Stimulated activated CD4-positive, alpha-beta T cell treated with anti-CD3 and anti-CD28 coated beads, Interleukin-15, amount 100 ng/mL, for 48 hours (primary cell): ENCODE measurements at places on chromosomes 2 and 18.

- DNase-seq: no peak
Measured at GRCh38 chr2:167487728-167488127, 599.4 kb downstream of the XIRP2 start.

- no peak for DNase-seq
Measured at GRCh38 chr18:3593381-3593903, 143.5 kb downstream of the TGIF1 start.

DNA sequence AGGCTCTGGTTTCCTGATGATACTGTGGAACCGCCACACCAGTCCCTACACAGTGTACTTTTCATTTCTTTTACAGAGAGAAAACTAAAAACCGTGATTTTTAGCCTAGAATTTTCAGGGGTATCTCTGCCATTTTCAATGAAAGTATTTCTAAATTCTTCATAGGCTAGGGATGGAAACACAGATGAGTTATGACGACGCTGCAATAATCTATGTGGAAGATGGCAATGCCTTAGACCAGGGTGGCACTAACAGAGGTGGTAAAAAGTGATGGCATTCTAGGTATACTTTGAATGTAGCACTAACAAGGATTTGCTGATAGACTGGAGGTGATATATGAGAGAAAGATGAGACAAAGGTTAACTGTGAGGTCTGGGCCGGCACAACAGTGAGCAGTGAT is 56.5 kb downstream of the TTC21B start:
- no peak for DNase-seq

GRCh38 chr2:143720095-143720664 is 591.0 kb downstream of the ARHGAP15 start:
- DNase-seq: no peak

GRCh38 chr18:46069524-46069923 is 2.5 kb downstream of the PSTPIP2 start:
- DNase-seq: no peak

GRCh38 chr2:11775384-11775783 is 29.0 kb downstream of the LPIN1 start:
- DNase-seq: no peak

GRCh38 chr2:15169326-15170069 is 391.6 kb downstream of the NBAS start:
- no peak for DNase-seq

DNA sequence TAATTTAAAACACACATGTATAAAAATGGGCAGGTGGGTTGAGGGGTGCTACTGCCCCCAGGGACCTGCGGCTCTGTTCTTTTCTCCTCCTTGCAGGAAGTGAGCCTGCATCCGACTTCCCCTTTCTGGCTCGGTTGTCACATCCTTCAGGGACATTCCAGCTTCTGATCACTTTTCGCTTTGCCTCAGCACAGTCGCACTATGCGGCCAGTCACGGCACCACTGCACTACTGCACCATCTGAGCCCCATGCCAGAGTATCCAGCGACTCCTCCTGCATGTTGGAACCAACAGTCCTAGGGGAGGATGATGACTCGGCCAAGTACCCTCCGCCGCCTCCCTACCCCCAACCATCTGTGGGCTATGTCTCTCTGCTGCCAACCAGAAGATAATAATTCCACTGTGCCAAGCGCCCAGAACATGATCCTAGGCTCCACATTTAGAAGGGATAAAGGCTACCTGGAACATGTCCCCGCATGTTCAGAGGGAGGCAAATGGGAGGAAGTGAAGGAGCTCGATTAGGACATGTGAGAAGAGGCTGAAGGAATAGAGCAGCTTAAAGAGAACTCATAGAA is 17.6 kb downstream of the CDC42EP3 start:
- DNase-seq: no peak

DNA sequence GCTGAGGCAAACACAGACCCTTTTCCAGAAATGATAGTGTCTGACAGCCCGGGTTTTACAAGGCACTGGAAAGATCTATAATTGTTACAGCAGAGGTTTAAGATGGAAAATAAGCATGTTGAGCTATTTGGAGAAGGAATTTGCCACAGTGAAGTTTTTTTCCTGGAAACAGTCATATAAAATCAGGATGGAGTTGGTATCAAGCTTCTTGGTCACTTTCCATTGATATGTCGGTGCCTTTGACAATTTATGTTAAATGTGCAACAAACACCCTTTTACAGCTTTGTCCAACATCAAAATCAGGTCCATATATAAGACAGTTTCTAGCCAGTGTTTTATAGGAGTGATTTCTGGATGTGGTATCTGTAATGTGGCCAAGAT is 117.2 kb upstream of the NRP2 start:
- DNase-seq: no peak

DNA sequence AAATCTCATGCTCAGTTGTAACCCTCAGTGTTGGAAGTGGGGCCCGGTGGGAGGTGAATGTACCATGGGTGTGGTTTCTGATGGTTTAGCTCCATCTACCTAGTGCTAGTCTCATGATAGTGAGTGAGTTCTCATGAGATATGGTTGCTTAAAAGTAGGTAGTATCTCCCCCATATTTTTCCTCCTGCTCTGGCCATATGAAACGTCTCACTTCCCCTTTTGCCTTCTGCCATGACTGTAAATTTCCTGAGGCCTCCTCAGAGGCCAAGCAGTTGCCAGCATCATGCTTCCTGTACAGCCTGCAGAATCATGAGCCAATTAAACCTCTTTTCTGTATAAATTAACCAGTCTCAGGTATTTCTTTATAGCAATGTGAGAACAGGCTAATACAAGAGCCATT is 62.8 kb upstream of the RNF152 start:
- no peak for DNase-seq

DNA sequence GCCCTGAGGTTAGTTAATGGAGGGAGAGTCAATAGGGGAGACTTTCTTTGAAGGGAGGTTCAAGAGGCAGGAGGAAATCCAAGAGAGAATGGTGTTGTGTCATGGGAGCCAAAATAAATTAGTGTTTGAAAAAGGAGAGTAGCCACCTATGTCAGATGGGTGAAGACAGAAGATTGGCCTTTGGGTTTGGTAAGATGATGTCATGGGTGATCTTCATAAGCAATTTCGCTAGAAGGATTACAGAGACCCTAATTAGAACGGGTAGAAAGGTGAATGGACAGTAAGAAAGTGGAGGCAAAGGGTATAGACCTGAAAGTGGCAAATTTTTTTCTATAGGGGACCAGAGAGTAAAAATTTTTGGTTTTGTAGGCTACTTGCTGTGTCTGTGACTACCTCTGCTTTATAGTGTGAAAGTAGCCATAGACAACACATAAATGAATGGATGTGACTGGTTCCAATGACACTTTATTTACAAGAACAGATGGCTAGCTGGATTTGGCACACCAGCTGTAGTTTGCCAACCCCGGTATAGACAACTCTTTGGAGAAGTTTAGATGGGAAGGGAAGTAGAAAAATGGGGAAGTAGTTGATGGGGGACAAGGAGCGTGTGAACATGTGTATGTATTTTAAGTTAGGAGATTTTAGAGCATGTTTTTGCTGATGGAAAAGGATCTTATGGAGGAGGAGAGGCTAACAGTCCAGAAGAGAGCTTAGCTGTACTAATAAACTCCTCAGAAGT is 9.3 kb downstream of the STAMBP start:
- DNase-seq: no peak

- no peak for DNase-seq
Measured at GRCh38 chr2:188870289-188870688, 103.9 kb upstream of the COL3A1 start.

DNA sequence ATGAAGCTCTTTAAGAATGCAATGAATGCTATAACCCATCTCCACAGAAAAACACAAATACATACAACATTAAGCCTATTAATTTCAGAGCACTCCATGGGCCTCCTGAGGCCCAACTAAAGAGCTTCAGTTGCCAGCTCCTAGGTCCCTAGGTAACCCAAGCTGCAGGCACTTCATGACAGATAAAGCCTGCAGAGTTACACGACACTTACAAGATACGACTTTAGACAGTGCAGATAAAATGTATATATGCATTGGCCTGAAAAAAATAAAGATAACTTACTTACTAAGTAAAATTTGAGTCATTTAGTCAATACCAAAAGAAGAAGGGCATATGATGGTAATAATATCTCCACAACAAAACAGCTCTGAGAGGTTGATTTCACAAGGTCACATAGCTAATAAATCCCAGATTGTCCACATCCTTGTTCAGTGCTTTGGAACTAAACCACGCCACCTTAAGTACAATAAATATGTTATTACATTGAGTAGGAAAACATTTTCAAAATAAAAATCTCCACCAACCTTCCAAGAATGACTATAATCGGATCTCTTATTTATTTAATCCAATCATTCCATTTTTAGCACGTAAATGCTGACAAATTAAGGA is 3.4 kb downstream of the MAP4K3 start:
- no peak for DNase-seq

GRCh38 chr2:27977731-27978312 is 87.3 kb downstream of the BABAM2 start:
- peak; percentile 30 for DNase-seq

DNA sequence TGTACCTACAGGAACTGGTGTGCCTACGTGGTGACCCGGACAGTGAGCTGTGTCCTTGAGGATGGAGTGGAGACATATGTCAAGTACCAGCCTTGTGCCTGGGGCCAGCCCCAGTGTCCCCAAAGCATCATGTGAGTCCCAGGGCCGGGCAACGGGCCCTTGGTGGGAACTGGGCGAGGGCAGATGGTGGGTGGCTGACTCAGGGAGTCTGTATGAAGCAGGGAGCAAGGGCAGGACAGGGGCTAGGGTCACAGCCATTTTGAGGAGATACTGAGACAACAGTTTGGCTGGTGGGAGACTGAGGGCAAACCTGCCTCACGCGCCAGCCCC is 1.7 kb downstream of the EMILIN1 start:
- no peak for DNase-seq

DNA sequence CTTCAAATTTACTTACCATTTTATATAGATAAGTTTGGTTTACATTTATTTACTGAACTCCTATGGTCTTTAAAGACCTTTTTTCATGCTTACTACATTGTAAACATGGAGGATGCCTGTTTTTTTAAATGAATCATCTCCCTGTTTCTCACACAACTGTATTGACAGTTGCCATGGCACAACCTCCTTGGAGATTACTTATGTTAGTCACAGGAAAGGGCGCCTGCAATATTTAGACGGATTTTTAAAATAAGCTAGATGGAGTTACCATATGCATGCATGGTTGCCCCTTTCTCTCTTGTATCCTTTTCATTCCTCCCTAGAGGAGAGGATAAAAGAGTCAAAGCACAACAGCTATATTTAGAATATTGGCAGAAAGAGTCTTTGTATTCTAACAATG is 34.8 kb upstream of the CCDC102B start:
- DNase-seq: no peak

DNA sequence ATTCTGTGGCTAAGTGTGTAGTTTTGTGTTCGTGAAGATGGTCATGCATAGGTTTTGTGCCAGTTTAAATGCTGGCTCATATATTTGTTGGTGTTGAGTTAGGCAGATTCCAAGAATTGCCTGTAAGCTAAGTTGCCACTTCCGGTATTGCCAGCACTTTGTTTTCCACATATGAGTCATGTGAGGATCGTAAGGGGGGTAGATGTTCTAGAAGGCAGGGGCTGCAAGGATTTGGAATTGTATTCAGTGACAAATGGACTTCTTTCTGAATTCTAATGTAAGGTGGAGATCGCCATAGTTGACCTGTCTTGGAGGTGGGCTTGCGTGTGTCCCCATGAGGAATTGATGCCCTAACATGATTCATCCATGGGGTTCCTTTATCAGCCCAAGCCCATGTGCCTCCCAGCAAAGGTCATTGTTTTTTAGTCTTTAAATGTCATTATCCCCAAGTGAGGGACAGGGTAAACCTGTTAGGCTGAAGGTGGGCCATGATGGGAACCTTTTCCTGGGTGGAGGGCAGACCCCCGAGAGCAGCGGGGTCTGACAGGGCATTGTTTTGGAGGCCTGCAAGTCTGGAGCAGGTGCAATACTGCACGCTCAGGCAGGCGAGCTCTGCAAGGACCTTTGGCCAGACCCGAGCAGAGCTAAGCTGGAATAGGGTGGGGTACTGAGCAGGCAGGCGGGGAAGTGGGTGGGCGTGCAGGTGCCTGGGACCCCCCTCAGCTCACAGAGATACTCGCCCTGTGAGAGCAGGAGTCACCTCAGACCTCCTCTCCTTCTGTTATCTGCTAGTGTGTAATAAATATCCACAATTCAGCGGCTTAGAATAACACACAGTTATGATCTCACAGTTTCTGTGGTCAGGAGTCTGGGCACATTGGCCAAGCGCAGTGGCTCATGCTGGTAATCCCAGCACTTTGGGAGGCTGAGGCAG is 77.4 kb downstream of the LRRFIP1 start:
- DNase-seq: no peak

DNA sequence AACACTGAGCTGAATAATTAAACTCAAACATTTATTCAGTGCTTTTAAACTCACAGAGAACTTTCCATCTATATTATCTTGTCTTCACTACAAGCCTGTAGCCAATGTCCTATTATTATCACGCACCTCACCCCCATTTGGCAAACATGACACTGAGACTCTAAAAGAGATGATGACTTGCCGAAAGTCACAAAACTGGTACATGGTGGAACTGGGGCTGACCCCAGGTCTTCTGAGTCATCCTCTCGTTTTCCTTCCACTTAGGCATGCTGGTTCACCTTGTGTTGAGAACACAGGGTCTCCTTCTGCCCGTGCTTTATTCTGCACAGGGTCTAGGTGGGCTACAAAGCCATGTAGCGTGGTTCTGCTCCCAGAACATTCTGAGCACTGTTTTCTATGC is 230.0 kb upstream of the MGAT5 start:
- DNase-seq: no peak

DNA sequence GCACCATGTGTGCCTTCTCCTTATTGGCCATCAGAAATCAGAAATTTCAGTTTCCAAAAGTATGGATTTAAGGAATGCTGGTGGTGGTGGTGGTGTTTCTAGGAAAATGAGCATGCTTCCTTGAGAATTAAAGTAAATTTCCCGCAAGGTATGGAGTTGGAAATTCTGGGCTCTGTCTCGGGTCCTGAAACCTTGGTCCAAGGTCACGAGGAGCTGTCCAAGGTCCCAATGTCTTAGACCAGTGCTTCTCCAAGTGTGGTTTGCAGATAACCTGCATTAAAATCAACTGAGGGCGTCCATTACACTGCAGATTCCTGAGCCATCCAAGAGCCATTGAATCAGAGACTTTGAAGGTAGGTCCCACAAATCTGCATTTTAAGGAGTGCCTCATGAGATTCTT is 210.9 kb upstream of the PKDCC start:
- no peak for DNase-seq

GRCh38 chr2:39604866-39605265 is 60.9 kb upstream of the TMEM178A start:
- DNase-seq: no peak

- no peak for DNase-seq
Measured at GRCh38 chr2:155033652-155034051, 335.2 kb downstream of the KCNJ3 start.
